ENCODE measurements at places on chromosomes 7 and 10.

DNA sequence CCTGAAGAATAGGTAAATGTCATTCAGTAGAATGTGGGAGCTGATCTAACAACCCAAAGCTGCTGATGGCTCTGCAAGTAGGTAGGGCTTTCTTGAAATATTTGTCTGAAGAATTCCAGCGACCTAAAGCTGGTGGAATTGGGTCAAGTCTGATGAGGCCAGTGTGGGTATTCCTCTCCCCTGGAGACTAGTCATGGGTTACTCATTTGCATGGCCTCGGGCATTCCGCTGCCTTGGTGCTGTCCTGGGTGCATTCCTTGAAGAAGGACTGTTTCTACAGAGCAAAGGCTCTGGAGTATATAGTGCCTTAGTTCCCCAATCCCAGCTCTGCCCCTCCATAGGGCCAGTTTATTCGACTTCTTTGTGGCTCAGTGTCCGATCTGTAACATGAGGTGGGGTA is 19.2 kb downstream of the PDK4 start:
- DNase-seq = no peak
- no peaks in the 10 kb centered on the region for H3K27me3 ChIP-seq
- H3K4me1 ChIP-seq = no peaks in the 10 kb centered on the region

DNA sequence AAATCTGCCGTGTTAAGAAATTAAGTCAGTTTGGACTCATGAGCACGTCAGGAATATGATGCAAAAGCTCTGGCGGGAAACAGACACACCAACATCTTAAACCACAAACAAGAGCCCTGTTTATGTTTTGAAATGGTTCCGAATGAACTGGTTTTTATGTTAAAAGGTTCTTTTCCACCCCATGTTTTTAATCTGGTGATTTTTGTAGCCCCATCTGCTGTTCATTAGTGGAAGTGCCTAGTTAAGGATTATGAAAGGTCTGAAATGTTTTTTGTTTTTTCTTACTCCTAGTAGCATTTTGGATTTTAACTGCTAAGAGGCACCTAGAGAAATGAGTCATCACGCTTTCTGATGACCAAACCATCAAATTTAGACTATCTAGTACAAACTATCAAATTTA is 404.1 kb upstream of the MKI67 start:
- no peaks in the 10 kb centered on the region for H3K36me3 ChIP-seq
- H3K27me3 ChIP-seq = no peaks in the 10 kb centered on the region
- no peak overlapping the region for H3K4me3 ChIP-seq
- no peaks in the 10 kb centered on the region for H3K4me1 ChIP-seq
- DNase-seq = no peak

DNA sequence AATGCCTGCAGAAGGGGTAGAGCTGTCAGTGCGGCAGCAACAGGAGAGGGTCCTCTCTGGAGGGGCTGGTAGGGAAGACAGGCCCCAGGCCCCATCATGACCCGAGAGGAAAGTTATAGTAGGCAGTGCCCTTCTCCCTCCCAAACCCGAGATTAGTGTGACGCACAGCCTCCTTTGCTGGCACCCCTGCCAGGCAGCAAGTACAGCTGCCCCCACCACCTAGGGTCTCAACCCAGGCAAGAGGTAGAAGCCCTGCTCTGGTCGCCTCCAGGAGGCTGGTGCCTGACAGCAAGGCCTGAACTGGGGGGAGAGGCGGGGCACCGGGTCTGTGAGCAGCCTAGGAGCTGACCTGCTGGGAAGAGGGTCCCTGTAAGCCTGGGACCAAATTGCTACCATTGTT is 15.5 kb downstream of the LOXL4 start:
- H3K27ac ChIP-seq = no peak overlapping the region
- H3K4me1 ChIP-seq = no peaks in the 10 kb centered on the region
- DNase-seq = no peak
- no peak overlapping the region for H3K4me3 ChIP-seq
- H3K36me3 ChIP-seq = no peaks in the 10 kb centered on the region

GRCh38 chr7:37357637-37357996 is 91.0 kb downstream of the ELMO1 start:
- no peak for DNase-seq
- peaks cover 19% of the 10 kb centered on the region for H3K4me1 ChIP-seq
- no peaks in the 10 kb centered on the region for H3K27me3 ChIP-seq
- H3K27ac ChIP-seq = no peak overlapping the region
